ENCODE measurements at places on chromosomes 6 and 20.

GRCh38 chr6:113082745-113083144 lies 735.6 kb downstream of the RFPL4B start:
- DNase-seq, result peak; percentile 38

GRCh38 chr6:42012501-42013133 lies 37.7 kb upstream of the TAF8 start:
- DNase-seq, result no peak

GRCh38 chr6:144033816-144034735 lies 26.0 kb upstream of the PLAGL1 start:
- DNase-seq, result peak; percentile 85

DNA sequence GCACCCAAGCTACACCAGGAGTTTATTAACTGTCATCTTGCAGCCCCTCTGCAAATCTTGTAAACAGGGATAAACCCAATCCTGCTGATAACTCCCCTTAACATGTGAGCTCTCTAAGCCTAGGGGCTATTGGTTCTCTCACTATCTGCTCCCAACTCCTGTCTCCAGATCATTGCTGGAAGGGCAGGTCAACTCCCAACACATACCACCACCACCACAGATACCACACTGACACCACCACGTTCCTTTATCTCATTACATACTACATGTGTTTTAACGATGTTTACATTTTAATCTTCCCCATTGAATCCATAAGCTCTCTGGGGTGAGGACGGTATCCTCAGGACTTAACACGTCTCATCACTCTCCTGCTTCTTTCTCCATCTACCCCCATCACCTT lies 51.8 kb downstream of the SIM1 start:
- DNase-seq, result no peak

DNA sequence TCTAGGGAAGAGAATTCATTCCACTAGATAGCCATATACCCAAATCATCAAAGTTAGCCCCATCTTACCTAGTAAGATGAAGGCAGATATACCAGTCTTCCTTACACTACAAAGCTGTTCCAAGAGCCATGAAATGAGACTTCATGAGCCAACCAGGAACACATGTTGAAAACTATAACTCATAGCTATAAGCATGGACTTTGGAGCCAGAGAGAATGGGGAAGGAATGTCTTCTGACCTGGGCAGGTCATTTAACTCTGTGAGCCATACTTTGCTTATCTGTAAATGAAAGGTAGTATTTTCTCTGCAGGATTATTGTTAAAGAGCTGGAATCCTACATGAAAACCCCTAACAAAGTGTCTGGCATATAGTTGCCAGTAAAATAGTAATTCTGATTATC lies 27.3 kb downstream of the ADGRF5 start:
- no peak for DNase-seq

DNA sequence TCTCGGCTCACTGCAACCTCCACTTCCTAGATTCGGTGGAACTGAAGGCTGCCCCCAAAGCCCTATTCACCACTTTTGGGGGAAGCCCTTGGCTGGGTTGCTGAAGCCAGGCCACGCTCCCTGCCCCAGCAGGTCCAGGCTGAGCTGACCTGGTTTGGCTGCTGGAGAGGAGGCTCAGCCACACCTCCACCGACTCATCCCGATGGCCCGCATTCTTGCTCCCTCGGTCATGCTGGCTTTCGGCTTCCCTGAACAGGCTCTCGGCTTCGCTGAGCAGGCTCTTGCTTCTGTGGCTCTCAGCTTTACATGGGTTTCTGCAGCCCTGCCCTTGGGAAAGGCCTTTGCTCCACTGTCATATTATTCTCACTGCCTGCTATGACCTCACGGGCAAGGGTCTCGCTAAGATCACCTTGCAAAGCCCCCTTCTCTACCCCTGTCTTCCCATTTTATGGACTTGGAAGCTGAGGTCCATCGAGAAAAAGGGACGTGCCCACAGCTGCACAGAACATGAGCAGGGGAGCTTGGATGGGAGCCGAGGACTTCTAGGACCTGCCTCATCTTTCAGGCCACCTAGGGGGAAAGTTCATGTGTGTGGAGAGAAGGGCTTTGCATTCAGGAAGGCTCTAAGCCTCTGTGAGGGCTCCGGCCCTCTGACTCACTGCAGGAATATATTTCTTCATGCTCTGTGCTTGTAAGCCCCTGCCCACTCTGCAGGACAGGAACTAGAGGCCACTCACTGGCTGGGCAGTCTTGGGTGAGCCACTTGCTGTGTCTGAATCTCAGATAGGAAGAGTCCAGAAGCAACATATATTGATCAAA lies 15.6 kb downstream of the ARHGAP40 start:
- DNase-seq, result no peak

Measured in AG09319 (cell line).